Left cardiac atrium (tissue), 4 donors: ENCODE measurements at places on chromosomes 5 and 9.

GRCh38 chr9:69171049-69171448 is 3.0 kb upstream of the TJP2 start:
- DNase-seq, result peak; percentile 50

DNA sequence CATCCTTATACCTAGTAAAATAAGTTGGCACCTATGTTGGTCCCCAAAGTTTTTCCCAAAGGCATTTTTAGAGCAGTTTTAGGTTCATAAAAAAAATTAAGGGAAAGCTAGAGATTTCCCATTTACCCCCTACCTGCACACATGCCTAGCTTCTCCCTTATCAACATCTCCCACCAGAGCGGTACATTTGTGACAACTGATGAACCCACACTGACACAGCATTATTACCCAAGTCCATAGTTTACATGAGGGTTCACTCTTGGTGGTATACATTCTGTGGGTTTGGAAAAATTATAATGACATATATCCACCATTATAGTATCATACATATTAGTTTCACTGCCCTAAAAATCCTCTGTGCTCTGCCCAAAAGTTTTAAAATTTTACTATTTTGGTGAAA is 12.0 kb downstream of the RAD1 start:
- DNase-seq, result no peak

DNA sequence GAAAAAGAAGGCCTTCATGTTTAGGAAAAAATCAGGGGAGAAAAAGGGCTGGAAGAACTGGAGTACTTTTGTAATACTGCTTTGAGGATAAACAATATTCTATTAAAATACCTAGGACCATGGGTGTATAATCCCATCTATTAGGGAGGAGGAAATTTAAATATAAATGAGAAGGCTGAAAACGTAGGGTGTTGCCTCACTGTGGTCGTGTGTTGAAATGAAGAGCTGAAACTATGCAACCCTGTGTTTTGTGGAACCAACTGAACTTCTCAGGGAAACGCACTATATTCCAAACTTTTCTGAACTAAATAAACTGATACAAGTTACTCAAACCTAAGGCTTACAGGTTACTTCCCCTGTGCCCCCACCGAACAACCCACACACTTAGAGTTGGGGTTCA is 4.5 kb upstream of the CNTLN start:
- no peak for DNase-seq

DNA sequence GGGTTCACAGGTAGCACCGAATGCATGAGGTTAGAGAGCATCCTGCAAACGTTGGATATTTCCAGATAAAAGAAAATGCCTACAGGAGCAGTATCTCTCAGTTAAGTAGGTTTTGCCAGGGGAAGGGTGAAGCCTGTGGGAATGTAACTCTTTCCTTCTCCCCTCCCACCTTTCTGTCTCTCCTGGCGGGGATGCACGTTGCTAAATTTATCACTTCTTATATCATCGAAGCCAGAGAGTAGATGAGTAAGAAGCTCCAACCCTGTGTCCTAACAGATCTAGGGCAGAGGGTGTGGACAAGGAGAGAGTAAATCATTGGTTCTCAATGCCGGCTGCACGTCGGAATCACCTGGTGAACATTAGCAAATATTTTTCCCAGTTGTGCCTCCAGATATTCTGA is 457.5 kb downstream of the ENC1 start:
- DNase-seq, result no peak
